ENCODE measurements at places on chromosomes 2 and 18.
A peak's percentile ranks its signal among the peaks of the same experiment; 100 is the strongest.

DNA sequence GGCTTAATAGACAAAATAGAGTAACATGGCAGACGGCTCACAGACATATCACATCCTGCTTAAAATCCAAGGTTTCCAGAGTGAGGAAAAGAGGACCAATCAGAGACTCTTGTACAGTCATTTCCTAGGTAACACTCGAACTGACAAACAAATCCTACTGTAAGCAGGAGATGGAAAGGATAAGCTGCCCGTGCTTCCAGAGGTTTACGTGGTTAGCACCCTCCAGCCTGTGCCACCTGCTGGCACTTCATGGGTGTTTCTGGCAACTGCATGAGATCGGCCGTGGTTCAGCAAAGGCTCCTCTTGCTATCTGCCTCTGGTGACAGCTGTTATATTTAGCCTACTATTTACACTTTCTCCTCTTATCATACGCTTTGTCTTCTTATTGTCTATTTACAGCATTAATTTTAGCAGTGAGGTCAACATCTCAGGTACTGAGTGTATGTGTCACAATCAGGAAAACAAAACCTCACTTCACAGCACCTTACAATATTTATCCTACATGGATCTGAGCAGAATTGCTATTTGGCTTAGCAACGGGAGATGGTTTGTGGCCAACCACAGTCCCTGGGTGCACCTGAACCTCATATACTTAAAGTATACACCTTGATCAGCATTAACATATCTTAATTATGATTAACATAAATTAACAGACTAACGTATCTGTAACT is 226.9 kb downstream of the TMEM163 start:
- DNase-seq, result peak; percentile 23

DNA sequence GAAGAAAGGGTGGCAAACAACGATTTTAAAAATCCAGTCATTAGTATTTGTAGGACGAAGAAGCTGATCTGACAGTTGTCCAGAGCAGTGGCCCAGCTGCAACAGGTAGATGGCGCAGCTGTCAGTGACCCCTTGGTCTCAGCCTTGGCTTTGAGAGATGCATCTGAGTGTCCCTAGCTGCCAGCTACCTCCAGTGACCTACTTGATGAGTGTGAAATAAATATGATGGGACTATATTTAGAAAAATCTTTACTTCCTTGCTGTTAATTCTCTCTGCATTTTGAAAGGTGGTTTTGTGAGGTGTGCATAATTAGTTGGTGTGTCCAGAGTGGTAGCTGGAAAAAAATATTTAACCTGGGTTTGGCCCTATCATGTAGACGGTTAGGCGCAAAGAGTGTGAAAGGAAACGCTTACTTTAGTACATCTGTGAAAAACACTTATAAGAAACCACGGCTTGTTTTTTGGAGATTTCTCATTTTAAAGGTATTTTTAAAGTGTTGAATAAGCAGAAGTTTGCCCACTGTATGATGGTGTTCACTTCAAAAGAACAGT is 963 bp downstream of the INPP1 start:
- no peak for DNase-seq

GRCh38 chr18:76721207-76721996 is 101.0 kb upstream of the ZNF236 start:
- no peak for DNase-seq

- no peak for DNase-seq
Observed at GRCh38 chr2:10732924-10733565, 11.6 kb downstream of the ATP6V1C2 start.

GRCh38 chr2:239278941-239279365 is 121.9 kb downstream of the HDAC4 start:
- DNase-seq, result no peak

DNA sequence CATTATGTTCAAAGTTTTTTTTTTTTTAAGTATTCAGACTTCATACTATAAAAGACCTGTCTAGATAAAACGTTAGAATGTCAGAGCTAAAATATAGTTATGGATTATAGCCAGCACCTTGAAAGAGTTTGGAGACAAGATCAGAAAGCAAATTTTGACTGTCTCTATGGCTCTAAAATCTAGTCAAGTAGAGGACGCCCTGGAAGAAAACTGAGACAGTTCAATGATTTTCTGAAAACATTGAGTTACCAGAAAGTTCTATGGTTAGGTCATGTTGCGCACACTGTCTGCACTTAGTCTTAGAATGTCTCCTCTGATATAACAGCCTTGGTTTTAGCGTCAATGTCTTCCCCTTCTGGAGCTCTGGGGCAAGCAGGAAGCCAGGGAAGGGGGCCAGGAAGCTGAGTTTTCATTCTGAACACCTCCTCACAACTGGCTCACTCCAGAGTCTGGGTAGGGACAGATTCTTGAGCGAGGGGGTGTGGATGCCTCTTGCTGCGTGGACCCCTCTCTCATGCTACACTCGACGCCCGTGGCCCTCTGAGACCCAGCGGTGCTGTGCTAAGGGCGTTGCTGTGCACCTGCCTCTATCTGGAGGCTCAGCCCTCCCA is 99.5 kb downstream of the RNF144A start:
- DNase-seq, result no peak

- no peak for DNase-seq
Observed at GRCh38 chr2:58064086-58064485, 17.5 kb downstream of the VRK2 start.

DNA sequence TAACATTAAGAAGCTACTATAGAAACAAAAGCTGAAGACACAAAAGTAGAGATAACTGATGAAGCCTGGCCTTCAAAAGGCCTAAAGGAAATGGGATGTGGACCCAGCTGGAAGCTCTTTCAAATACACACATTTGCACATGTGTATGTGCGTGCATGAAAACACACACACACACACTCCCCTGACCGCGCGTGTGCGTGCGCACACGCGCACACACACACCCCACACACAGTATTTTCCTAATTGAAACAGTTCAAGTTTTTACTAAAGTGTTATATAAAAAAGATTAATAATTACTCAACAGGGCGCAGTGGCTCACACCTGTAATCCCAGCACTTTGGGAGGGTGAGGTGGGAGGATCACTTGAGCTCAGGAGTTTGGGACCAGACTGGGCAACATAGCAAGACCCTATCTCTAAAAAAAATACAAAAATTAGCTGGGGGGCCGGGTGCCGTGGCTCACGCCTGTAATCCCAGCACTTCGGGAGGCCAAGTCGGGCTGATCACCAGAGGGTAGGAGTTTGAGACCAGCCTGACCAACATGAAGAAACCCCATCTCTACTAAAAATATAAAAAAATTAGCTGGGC is 111.5 kb downstream of the PLEKHM3 start:
- DNase-seq, result no peak

GRCh38 chr2:8403876-8404275 is 278.0 kb upstream of the ID2 start:
- DNase-seq, result no peak

GRCh38 chr2:158774681-158775080 is 20.4 kb upstream of the DAPL1 start:
- DNase-seq, result no peak

GRCh38 chr2:195645413-195645812 is 11.6 kb upstream of the SLC39A10 start:
- DNase-seq, result no peak

DNA sequence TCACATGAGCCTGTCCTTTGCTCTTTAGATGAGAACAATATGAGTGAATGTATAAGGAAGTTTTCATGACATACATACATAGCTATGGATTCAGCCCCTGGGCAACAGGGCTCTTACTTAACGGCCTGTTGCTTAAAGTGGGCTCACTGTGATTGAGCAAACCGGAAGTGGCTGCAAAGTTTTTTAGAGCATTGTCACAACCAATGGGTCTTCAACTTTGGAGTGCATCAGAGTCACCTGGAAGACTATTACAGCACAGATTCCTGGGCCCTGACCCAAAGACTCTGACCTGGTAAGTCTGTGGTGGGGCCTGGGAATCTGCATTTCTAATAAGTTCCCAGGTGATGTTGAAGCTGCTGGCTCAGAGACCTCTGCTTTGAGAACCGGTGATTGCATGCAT is 106.3 kb upstream of the SEC11C start:
- no peak for DNase-seq

GRCh38 chr2:217066510-217067270 is 206.8 kb upstream of the TNP1 start:
- DNase-seq, result no peak

GRCh38 chr2:136117391-136117841 is 533 bp downstream of the CXCR4 start:
- DNase-seq, result peak; percentile 56

DNA sequence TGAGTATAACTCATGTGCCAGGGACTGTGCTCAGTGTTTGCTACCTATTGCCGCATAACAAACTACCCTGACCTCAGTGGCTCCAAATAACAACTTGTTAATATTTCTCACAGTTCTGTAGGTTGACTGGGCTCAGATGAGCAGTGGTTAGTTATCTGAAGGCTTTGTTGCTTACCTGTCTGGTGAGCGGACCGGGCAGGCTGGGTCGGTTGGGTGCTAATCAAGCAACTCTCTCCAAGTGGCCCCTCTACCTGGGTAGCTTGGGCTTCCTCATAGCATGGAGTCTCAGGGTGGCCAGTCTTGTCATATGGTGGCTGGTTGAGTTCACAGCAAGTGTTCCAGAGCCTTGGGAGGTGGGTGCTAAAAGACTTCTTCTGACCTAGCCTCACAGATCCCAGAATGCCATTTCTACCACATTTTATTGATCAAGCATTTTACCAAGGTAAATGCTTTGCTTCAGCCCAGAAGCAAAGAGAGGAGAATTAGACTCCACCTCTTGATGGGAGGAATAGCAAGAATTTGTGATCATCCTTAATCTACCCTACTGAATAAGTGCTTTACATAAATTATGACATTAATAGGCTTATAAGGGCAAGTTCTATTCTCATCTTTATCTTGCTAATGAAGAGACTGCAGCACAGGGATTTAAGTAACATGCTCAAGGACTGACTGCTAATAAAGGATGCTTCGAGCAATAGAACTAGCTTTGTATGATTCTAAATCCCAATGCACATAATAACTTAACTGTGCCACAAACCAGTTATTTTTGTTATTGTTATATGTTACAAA is 16.9 kb downstream of the RAB31 start:
- DNase-seq, result no peak

DNA sequence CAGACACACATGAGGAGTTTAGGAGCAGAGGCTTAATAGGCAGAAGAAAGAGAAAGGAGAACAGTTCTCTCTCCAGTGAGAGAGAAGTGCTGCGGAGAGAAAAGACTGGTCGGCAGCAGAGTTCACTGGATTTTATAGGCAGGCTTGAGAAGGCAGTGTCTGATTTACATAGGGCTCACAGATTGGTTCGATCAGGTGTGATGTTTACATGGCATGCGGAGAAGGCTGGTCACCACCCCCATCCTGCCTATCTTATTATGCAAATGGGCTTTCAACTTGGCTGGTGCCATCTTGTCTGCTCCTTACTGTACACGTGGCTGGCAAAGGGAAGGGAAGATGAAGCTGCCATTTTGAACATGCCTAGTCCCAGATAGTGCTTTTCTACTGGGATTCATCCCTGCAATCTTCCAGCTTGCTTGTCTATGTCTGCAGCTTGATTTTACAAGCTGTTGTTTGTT is 113.4 kb downstream of the AP1S3 start:
- peak; percentile 98 for DNase-seq

DNA sequence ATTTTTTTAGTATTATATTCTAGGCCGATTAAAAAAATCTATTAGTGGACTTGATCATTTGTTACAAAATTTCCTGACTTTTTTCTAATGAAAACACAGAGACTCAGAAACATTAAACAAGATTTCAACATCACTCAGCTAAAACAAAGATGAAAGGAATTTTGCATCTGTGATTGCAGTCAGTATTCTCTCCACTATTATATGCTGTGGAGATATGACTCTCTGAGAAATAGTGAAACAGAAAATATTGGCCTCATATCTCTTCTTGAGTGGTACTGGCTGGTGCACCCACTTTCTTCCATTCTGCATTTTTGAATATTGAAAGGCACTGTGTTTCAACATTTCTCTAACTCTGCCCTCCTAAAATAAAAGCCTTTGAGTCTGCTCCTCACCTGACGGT is 914.2 kb downstream of the TSN start:
- no peak for DNase-seq

DNA sequence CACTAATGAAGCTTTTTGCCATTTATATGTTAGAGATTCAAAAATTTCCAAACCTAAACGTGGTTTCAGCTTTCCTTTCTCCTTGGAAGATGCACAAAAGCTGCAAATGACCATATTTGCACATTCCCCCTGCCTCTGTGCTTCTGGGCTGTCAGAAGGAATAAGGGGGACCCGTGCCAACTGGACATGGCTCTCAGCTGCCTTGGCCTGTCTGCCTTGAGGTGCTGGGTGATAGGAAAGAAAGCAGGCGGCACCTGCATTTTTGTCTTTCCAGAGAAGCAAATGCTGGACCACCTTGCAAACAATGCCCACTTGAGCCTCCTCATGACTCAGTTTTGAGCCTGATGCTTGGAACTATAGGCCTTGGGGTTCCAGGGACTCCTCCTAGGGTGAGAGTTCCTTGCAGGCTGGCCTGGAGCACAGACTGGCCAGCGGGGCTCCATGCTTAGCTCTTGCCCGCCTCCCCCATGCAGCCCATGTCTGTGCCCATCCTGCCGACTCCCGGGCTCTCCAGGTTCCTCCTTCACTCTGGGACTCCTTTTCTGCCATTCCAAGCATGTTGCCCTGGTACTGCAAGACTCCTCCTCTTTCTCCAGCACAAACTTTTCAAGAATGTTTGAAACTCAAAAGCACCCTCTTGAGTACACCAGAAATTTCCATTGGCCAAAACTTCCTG is 109.0 kb upstream of the EPAS1 start:
- no peak for DNase-seq

DNA sequence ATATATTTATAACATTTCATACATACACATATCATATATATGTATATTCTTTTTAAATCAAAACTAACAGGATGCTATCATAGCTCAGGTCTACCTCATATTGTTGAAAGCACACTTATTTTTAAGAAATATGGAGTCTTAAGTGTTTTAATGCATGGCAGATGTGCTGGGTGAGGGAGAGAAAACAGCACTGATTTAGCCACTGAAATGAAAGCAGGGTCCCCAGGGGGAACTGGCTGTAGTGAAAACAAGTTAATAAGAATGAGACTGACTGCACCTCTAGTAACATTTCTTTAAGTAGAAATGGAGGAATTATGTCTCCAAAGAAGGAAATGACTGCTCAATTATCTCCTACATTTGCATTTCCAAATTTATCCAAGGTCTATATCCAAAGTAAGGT is 857.8 kb downstream of the DCDC2C start:
- DNase-seq, result peak; percentile 70

- DNase-seq, result no peak
Observed at GRCh38 chr2:74671479-74671878, 17.4 kb downstream of the SEMA4F start.

- DNase-seq, result peak; percentile 50
Observed at GRCh38 chr2:221397187-221397586, 174.9 kb downstream of the EPHA4 start.

GRCh38 chr18:59323931-59324622 is 5.6 kb upstream of the CPLX4 start:
- DNase-seq, result no peak
